Stimulated activated CD4-positive, alpha-beta T cell treated with anti-CD3 and anti-CD28 coated beads, Interleukin-1b, Interleukin-23, amount 100 ng/mL, for 24 hours (primary cell): ENCODE measurements at places on chromosomes 12 and 14.

DNA sequence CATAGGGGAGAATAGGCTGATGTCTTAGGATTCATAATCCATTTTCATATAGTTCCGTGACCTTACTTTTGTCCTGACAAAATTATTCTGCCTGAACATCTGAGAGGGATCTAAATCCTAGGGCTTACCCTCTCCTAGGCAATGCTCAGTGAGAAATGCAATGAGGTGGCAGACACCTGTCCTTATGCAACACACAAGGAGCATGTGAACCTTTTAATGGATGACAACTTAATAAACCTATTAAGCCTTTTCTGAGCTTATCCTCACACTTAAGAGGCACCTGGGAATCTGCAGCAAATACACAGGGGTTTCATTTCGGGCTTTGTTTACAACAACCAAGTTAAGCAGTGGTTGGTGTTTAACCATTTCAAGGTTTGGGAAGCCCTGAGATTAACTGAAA lies 24.6 kb downstream of the SINHCAF start:
- DNase-seq, result no peak

DNA sequence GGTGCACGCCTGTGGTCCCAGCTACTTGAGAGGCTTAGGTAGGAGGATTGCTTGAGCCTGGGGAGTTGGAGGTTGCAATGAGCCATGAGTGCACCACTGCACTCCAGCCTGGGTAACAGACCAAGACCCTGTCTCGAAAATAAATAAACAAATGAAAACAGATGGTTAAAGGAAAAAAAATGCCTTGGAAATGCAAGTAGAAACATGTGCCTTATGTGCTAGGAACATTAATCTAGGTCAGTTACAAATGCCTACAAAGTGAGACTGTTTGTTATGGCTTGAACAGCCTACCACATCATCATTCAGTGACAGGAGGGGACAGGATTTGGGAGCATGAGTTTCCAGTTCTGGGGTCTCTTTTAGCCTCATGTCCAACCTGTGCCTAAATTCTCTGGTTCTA lies 52.4 kb upstream of the BCAT1 start:
- DNase-seq, result no peak

DNA sequence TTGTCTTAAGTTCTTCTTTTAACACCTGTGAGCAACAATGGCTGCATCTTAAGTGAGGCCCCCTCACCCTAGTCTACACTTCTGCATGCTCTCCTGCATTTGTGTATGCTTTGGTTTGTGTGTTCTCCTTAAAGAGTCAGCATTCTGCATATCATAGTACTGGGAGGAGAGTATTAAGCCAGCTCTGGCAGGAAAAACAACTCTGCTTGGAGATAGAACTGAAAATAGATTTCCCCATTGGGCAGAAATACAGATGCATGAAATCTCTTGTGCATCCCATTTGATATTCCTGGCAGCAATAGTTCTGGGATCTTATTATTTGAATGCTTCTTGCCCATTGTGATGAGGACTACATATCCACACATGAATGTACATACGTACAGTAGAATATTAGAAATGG lies 70.6 kb upstream of the PRICKLE1 start:
- DNase-seq, result no peak

DNA sequence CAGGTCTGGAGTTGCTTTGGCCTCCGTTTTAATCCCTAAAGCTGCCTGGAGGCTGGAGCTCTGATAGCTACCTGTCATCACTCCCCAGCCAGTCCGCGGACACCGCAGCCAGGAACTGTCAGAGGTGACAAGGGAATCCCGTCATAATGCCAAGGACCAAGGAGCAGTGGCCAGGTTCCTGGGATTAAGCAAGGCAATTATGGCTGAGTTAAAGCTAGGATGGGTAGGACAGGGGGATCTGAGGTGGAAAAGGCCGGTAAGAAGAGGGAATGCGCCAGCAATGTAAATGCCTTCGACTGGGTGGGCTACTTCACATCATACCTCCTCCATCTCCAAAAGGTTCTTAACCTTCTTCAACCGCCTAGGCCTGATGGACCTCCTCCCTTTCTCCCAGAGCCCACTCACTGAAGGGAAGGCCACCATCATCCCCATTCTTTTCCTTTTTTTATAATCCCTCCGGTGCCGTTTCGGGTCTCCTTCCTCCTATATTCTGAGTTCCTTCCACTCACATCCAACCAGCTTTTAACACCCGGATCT lies 1.9 kb downstream of the PPP1R3E start:
- no peak for DNase-seq
